ENCODE measurements at places on chromosomes 2 and 18. TPM values are rescaled to one million over a fixed set of nuclear protein-coding genes. Genes with fewer than 3 reads are reported as not detected.

CXCR1 gene
- total RNA-seq = not detected

EVX2 gene
- not detected for total RNA-seq

BUB1 gene
- total RNA-seq = 35.4 TPM

CCNYL1 gene
- total RNA-seq = 16.1 TPM

ITGB6 gene
- 0.87 TPM for total RNA-seq

GORASP2 gene
- 87.7 TPM for total RNA-seq

PFN4 gene
- total RNA-seq = 2.5 TPM

PRKAG3 gene
- total RNA-seq = not detected

PARD3B gene
- total RNA-seq = 0.93 TPM

DUSP19 gene
- 0.80 TPM for total RNA-seq

DSC1 gene
- not detected for total RNA-seq

DAPL1 gene
- total RNA-seq = 0.16 TPM

HOXD9 gene
- total RNA-seq = 1.1 TPM

RESP18 gene
- not detected for total RNA-seq

IWS1 gene
- 37.4 TPM for total RNA-seq

ITPRIPL1 gene
- total RNA-seq = not detected
